ENCODE measurements at places on chromosomes 16 and 17.

DNA sequence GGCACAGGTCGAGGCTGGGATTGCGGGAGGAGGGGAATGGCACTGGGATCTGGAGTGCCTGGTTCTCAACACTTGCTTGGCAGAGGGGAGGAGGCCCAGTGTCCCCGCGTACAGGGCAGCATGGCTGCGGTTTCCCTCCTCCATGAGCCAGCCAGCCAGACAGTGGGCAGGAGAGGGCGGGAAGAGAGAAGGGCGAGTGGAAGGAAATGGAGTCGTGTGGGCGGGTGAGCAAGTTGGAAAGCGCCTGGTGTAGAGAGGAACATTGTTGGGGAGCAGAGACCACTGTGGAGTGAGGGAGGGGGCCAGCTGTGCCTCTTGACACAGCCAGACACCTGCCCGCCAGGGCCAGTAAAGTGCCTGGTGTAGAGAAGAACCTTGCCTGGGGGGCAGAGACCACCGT, 130.5 kb downstream of the OR1D5 start:
- no peak for DNase-seq

DNA sequence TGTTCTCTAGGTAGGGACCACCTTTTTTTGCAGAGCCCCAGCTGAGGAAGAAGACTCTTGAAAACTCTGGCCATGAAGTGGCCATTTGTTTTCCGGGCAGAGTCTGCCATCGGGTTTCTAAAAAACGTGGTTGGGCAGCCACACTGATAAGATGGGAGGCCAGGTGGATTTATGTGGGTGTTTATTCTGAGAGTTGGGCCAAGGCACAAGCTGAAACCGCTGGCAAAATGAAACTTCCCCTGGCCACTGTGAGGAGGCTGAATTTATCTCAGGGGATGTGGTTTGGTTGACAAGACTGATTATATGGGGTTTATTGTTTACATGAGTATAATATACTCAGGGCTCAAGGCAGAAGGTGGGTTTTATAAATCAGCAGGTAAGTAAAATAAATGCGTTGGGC, 421.8 kb downstream of the UTP18 start:
- no peak for DNase-seq

- no peak for DNase-seq
These were observed 83.9 kb downstream of the RMI2 start for GRCh38 chr16:11429123-11429522.

GRCh38 chr17:6471531-6472465, 27.5 kb downstream of the PIMREG start:
- DNase-seq, result no peak

- no peak for DNase-seq
These were observed 24.2 kb downstream of the MYO18A start for GRCh38 chr17:29155966-29156338.

DNA sequence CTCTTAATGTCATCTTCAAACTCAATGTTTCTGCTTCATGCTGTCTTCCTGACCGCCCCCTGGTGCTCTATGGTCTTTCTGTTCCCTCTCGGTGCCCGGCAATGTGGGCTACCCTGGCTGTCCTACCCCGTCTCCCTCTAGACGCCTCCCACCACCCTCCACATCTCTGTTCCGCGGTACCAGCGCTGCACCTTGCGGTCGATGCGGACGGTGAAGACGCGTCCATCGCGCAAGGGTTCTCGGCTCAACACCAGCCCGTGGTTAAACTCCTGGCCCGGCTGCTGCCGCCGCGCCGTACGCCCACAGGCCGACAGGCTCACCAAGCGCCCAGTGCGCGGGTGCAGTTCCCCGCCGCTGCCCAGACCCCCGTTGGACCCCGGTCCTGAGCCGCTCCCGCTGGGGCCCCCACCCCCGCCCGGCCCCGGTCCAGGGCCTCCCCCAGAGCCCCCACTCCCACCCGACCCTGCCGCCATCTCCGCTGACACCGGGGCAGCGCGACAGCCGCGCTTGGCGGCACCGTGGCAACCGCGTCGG, at the start of gene NEURL4:
TSS of gene NEURL4 (minus strand) at position 496 of the 534 bp plus-strand sequence. CDS start at position 473, 23 bp downstream.
- DNase-seq, result no peak

DNA sequence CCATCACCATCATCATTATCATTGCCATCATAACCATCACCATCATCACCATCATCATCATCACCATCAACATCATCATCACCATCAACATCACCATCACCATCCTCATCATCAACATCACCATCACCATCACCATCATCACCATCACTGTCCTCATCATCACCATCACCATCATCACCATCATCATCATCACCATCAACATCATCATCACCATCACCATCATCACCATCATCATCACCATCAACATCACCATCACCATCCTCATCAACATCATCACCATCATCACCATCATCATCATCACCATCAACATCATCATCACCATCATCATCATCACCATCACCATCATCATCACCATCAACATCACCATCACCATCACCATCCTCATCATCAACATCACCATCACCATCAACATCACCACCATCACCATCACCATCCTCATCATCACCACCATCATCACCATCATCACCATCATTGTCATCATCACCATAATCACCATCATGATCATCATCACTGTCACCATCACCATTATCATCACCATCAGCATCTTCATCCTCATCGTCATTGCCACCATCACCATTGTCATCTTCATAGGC, 23.9 kb downstream of the COX4I1 start:
- no peak for DNase-seq

GRCh38 chr17:68710976-68711375, 109.8 kb upstream of the FAM20A start:
- no peak for DNase-seq

DNA sequence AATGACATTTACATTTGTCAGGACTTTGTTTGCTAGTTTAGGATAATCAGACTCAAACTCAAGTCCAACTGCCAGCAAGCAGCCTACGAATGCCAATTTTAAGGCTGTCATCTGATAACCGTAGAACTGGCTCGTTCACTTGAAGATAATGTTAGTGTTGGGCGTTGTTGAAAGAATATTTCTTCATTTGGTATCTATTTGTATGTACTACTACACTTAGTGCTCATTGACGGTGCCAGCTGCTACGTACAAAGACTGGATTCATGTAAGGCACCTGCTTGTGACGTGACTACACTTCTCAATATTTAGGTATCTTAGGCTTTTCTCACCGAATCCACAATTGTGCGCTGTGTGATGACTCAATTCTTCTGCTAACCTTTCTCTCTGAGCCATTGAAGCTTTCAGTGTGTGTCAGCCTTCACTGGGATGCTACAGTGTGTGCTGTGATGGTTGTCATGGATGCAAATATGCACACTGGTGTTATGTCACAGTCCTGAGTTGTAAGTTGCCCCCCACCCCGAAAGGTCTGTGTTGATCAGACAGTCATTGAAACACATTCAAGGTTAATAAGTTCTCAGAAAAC, 5.7 kb downstream of the ATP2C2 start:
- no peak for DNase-seq

GRCh38 chr17:17648762-17649161, 32.5 kb upstream of the RAI1 start:
- DNase-seq, result no peak

DNA sequence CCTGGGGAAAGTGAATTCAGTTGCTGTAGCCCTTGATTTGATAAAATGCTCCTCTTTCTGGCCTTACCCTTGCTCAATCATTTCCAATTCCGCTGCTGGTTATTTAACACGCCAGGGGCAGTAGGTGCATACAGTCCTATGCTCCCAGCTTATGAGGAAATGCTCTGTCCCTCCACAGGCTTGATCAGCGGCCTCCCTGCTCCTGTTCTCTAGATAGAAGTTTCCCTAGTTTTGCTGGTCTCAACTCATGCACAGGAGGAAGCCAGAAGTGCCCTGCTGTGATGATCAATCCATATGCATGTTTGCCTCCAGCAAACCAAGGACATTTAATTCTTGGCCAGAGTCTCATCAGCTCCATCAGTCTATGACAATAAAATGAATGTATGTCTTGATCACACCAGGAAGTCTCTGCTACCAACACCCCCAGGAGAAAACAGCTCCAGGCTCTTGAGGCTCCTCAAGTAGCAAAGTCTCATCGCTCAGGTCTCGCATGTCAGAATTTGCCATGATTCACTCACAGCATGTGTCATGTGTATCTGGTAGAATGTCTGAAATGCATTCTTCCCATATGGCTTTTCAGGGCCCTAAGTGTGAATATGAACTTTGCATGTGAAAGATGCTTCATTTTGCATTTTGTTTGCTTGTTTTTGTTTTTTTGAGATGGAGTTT, 208.9 kb downstream of the CDH13 start:
- DNase-seq, result no peak

GRCh38 chr17:37133136-37133535, 184.4 kb downstream of the AATF start:
- no peak for DNase-seq

GRCh38 chr16:19095654-19096053, 18.1 kb upstream of the ITPRIPL2 start:
- DNase-seq, result no peak

DNA sequence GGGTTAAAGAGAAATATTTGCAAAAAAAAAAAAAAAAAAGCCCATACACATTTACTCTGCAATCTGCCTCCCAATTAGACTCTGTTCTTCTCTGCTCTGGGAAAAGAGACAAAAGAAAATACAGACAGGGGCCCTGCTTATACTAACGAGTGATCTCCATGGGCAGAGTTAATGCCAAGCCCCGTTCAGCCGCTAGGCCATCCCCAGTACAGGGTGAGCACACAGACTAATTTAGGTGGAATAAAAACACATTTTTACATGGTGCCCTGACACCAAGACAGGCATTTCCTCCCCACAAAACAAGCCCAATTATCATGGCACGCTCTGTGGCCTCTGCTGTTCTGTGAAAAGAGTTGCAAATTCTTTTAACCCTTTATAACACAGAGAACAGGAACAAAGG, 356.3 kb upstream of the C16orf82 start:
- DNase-seq, result no peak

DNA sequence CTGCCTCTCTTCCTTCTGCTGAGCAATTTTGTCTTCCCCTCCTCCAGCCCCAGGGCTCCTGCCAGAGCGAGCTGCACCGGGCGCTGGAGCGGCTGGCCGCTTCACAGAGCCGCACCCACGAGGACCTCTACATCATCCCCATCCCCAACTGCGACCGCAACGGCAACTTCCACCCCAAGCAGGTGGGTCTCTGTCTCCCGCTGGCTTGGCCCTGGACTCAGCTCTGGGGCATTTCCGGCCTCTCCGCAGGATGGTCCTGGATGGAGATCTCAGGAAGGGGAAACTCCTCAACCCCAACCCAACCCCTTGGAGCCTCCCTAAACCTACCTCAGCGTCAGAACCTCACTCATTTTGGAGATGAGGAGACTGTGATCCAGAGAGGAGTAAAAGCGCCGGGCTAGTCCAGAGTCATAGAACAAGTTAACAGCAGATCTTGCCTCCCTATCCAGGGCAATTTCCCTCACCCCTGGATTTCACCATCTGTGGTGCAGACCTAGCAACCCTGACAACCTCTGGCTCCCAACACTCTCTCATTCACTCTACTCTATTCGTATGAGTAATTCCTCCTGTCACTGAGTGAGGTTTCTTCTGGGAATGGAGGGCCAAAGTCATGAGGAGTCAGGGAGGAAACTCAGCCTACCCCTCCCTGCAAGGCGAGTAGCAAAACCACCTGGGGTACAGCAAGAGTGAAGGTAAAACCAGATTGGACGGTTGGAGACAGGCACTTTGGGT, 10.8 kb downstream of the IGFBP4 start:
- no peak for DNase-seq

DNA sequence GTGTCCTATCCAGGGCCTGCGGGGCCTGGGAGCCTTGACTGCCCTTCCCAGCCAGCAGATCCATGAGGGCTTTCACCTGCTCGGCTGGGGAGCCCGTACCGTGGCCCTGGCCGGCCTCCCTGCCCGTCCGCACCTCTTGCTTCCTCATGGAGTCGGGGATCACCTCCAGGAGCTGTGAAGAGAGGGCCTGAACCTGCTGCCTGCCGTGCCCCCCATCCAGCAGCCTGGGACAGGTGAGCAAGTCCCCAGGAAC, 12.4 kb downstream of the NLRC3 start:
- no peak for DNase-seq

DNA sequence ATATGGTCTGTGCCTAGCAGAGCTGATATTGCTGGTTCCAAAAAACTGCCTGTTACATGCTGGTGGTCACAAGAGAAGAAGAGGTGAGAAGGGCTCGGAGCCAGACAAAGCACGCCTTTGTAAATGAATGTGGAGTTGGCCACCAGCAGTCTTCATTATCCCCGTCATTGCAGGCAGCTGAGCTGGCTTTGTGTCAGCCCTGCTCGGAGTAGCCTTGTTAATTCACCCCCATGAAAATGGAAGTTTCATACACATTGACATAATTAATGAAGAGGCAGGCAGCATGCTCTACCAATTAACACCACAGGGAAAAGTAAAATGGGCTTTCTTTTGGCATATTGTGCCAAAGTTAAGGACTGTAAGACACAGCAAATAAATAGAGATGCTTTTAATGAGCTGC, 113.7 kb upstream of the RBFOX1 start:
- no peak for DNase-seq

DNA sequence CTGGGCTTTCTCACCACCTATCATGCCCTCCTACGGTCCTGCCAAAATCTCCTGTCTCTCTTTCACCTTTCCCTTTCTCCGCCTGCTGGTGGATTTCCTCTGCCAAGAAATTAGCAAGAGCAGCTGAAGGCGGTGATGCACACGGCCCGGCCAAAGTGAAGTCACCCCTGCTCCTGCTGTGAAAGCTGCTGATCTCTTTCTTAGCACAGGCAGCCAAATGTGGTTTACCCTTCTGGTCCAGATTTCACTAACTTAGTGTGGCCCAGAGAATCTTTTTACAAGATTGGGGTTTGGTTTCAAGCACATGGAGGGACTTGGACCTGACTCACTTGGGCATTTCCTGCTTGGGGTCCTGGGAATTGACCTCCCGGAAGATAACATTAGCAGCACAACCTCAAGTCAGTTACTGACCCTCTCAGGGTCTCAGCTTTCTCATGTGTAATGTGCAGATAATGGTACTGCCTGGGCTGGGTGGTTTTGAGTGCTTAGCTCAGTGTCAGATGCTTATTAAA, 155.7 kb downstream of the SOCS1 start:
- DNase-seq, result no peak

DNA sequence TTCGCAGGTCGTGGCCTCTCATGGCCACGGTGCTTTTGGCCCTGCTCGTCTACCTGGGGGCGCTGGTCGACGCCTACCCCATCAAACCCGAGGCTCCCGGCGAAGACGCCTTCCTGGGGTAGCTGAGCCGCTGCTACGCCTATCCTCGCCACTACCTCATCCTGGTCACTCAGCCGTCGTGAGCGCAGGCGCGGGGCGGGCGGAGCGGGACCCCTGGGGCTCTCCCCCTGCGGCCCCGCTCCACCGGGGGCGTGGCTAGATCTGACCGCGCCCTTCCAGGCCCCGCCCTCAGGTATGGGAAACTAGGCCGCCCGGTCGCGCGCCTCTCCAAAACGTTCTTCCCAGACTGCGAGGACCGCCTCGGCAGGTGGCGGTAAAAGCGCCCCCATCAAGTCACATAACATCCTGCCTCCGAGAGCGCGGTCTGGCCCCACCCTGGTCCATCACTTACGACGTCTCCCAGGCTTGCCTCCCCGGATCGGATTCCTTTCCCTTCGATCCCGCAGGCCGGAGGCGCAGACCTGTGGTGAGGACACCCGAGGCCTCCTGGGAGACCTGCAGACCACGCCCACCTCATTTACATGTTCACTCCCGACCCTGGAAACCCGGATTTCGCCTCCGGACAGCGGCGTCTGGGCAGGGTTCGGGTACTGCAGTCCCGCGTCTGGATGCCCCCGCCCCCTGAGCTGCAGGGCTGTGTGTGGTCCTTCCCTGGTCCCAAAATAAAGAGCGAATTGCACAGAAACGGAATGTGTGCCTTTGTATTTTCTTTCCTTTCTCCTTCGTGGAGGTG, 91.5 kb upstream of the TMEM97 start:
- DNase-seq, result peak; percentile 12

GRCh38 chr17:10018461-10018891, 113.4 kb upstream of the RCVRN start:
- no peak for DNase-seq

All from stimulated activated CD4-positive, alpha-beta T cell treated with anti-CD3 and anti-CD28 coated beads, Interleukin-1b, Interleukin-23, amount 100 ng/mL, for 4 hours (primary cell).